Mammary microvascular endothelial cell (primary cell): ENCODE measurements at places on chromosomes 16 and 17. TPM values are rescaled to one million over a fixed set of nuclear protein-coding genes. Genes with fewer than 3 reads are reported as not detected.

Gene HBZ
- not detected in 2 replicates for total RNA-seq

Gene GPR142
- not detected in 2 replicates for total RNA-seq

Gene RPL19
- total RNA-seq, result 2,488 and 2,537 TPM in 2 replicates

Gene NXPH3
- 0.13 and 0.54 TPM in 2 replicates for total RNA-seq

Gene NHLRC4
- total RNA-seq, result 0.59 and 0.67 TPM in 2 replicates

Gene GJC1
- 10.5 and 11.0 TPM in 2 replicates for total RNA-seq

Gene CHRNE
- 1.5 and 2.5 TPM in 2 replicates for total RNA-seq

Gene MARVELD3
- not detected in 2 replicates for total RNA-seq
